Activated CD4-positive, alpha-beta T cell treated with anti-CD3 and anti-CD28 coated beads for 36 hours (primary cell): ENCODE measurements at places on chromosomes 12 and 14.

GRCh38 chr12:87883806-87884205 lies 145.4 kb downstream of the C12orf50 start:
- H3K36me3 ChIP-seq, result no peaks in the 10 kb centered on the region
- peaks cover 2% of the 10 kb centered on the region for H3K27me3 ChIP-seq
- no peak for DNase-seq
- no peak overlapping the region for H3K27ac ChIP-seq

DNA sequence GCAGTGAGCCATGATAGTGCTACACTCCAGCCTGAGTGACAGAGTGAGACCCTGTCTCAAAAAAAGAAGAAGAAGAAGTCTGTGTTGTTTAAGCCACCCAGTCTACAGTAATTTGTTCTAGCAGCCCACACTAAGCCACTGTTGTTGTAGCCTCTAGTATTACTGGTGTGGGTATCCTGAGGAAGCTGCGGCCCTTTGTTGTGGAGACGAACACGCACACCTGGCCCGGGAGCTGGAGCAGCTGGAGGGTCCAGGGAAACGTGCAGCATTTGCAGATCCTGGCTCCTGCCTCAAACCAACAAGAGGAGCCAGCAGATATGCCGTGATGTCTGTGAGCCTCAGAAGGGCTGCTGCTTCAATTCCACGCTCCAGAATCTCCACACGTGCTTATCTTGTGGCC lies 65.3 kb downstream of the MAP1LC3B2 start:
- H3K4me3 ChIP-seq, result no peak overlapping the region
- H3K4me1 ChIP-seq, result no peaks in the 10 kb centered on the region
- peaks cover 4% of the 10 kb centered on the region for H3K27me3 ChIP-seq

DNA sequence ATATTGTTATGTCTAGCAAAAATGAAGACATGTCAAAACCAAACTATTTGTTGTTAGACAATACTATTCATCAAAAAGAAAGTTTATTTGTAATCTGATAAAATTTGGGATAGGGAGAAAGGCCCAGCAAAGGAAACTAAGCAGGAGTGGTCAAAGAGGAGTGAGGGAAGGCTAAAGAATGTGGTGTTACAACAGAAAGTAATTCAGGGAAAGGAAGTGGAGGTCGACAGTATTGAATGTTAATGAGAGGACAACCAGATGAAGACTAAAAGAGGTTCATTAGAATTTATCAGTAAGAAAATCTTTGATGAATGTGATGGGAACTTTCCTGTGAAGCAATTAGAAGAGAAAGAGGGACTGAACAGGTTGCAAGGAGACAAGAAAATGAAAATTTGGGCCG lies 33.9 kb downstream of the PLCZ1 start:
- H3K27me3 ChIP-seq, result no peaks in the 10 kb centered on the region
- no peaks in the 10 kb centered on the region for H3K4me1 ChIP-seq
- no peak for DNase-seq
- no peak overlapping the region for H3K4me3 ChIP-seq
- no peak overlapping the region for H3K27ac ChIP-seq

- no peaks in the 10 kb centered on the region for H3K27me3 ChIP-seq
- no peak for DNase-seq
- peaks cover 13% of the 10 kb centered on the region for H3K36me3 ChIP-seq
- H3K27ac ChIP-seq, result no peak overlapping the region
Observed at GRCh38 chr12:102022286-102022685, 39.5 kb downstream of the WASHC3 start.

- no peak overlapping the region for H3K4me3 ChIP-seq
- no peaks in the 10 kb centered on the region for H3K27me3 ChIP-seq
- H3K36me3 ChIP-seq, result no peaks in the 10 kb centered on the region
Observed at GRCh38 chr12:130642856-130643255, 73.2 kb downstream of the RIMBP2 start.

- H3K4me3 ChIP-seq, result no peak overlapping the region
- H3K27me3 ChIP-seq, result peaks cover 2% of the 10 kb centered on the region
- no peak for DNase-seq
- no peak overlapping the region for H3K27ac ChIP-seq
Observed at GRCh38 chr12:90355711-90356355, 599.1 kb downstream of the CCER1 start.

- no peak for DNase-seq
- no peak overlapping the region for H3K27ac ChIP-seq
Observed at GRCh38 chr12:105018012-105018411, 31.9 kb downstream of the NOPCHAP1 start.

DNA sequence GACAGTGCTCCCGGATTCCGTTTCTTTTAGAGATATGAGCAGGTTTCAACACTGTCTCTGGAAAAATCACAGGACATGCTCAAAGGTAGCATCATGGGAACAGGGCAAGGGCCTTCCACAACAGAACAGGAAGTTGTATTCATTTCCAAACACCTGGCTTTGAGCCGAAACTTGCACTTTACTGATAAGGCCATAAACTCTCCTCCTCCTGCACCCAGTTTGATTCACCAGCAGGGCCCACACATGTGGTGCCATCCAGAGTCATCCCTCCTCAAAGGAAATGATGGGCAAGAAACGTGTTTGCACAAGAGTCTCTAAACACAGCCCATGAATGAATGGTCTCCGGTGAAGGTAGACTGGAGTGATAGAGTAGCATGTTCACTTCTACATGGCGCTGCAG lies 268.4 kb upstream of the FKBP4 start:
- no peak for DNase-seq
- no peak overlapping the region for H3K27ac ChIP-seq
- no peaks in the 10 kb centered on the region for H3K36me3 ChIP-seq
- H3K4me1 ChIP-seq, result no peaks in the 10 kb centered on the region
- H3K27me3 ChIP-seq, result peaks cover 5% of the 10 kb centered on the region

- no peak overlapping the region for H3K4me3 ChIP-seq
- H3K27ac ChIP-seq, result no peak overlapping the region
- H3K4me1 ChIP-seq, result no peaks in the 10 kb centered on the region
- DNase-seq, result no peak
- H3K27me3 ChIP-seq, result peaks cover 16% of the 10 kb centered on the region
Observed at GRCh38 chr14:62062645-62063044, 300.4 kb downstream of the SNAPC1 start.

DNA sequence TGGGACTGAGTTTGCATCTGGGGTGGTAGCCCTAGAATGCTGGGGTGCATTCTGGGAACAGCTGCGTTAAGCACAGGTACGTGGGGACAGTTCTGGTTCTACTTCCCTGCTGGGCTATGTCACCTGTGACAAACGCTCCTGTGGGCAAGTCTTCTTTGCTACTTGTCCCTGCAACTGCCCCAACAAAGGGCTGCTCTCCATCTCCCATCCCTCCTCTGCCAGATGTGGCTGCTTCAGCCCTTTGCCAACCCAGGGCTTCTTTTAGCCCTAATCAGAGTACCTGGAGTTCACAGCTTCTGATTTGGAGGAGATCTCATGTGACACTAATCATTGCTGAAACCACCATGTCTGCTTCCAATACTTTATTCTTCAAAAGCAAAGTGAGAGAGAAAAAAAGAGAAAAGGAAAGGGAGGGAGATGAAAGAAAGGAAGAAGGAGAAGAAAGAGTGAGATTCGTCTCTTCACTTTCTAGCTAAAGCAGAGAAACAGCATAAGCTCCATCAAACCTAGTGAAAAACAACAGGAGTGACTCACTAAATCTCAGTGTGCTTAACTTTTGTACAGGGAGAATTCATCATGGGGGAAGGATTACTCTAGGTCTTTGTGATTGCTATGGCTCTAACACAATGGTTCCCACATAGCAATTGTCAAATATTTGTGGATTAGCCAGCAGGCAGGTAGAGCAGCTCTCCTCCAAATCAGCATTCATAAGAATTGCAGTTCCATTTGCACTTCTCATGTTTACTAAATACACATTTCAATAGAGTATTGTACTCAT lies 174.8 kb downstream of the LRIG3 start:
- no peak overlapping the region for H3K4me3 ChIP-seq
- no peaks in the 10 kb centered on the region for H3K36me3 ChIP-seq
- H3K27me3 ChIP-seq, result no peaks in the 10 kb centered on the region
- no peak for DNase-seq
- H3K4me1 ChIP-seq, result no peaks in the 10 kb centered on the region

- no peak overlapping the region for H3K4me3 ChIP-seq
- H3K36me3 ChIP-seq, result no peaks in the 10 kb centered on the region
- H3K4me1 ChIP-seq, result peaks cover 2% of the 10 kb centered on the region
- no peak for DNase-seq
- peaks cover 20% of the 10 kb centered on the region for H3K27me3 ChIP-seq
Observed at GRCh38 chr12:51904951-51905470, 2.3 kb upstream of the ACVRL1 start.

- H3K4me1 ChIP-seq, result no peaks in the 10 kb centered on the region
- no peaks in the 10 kb centered on the region for H3K36me3 ChIP-seq
- DNase-seq, result no peak
- no peak overlapping the region for H3K27ac ChIP-seq
- H3K27me3 ChIP-seq, result peaks cover 2% of the 10 kb centered on the region
- H3K4me3 ChIP-seq, result no peak overlapping the region
Observed at GRCh38 chr12:108271951-108272872, 66.9 kb downstream of the CMKLR1 start.

- H3K27ac ChIP-seq, result no peak overlapping the region
- no peak overlapping the region for H3K4me3 ChIP-seq
- DNase-seq, result no peak
Observed at GRCh38 chr14:65075628-65076325, 26.5 kb downstream of the MAX start.

GRCh38 chr12:11891754-11892386 lies 178.9 kb upstream of the BCL2L14 start:
- H3K4me3 ChIP-seq, result no peak overlapping the region
- no peak for DNase-seq
- H3K27me3 ChIP-seq, result no peaks in the 10 kb centered on the region
- H3K36me3 ChIP-seq, result peaks cover 56% of the 10 kb centered on the region
- peaks cover 31% of the 10 kb centered on the region for H3K4me1 ChIP-seq
